ENCODE measurements at places on chromosomes 12 and 14. TPM values are rescaled to one million over a fixed set of nuclear protein-coding genes. Genes with fewer than 3 reads are reported as not detected.

Gene GPRC5D
- total RNA-seq = not detected

Gene SERPINA4
- not detected for total RNA-seq

Gene CCDC175
- total RNA-seq = not detected

Gene KRT8
- total RNA-seq = 13.3 TPM

Gene LIMA1
- 14.9 TPM for total RNA-seq

Gene AGAP2
- total RNA-seq = 43.2 TPM

Gene VRTN
- 0.09 TPM for total RNA-seq

Gene NFATC4
- 0.44 TPM for total RNA-seq

Gene RD3L
- not detected for total RNA-seq

Gene PTPRO
- 6.3 TPM for total RNA-seq

Gene AMHR2
- total RNA-seq = not detected

Gene IKZF4
- 7.5 TPM for total RNA-seq

Gene ZFHX2
- 0.28 TPM for total RNA-seq

Gene SAMD15
- not detected for total RNA-seq

Gene TMEM119
- total RNA-seq = 2.0 TPM

Gene BIN2
- total RNA-seq = 202 TPM

Gene RILPL2
- total RNA-seq = 6.0 TPM

Gene CLEC2A
- not detected for total RNA-seq

Gene SLC25A21
- not detected for total RNA-seq

Gene GALNT6
- 19.6 TPM for total RNA-seq

Gene PIWIL1
- not detected for total RNA-seq

Gene SYCP3
- 0.91 TPM for total RNA-seq

Gene IGF1
- total RNA-seq = not detected

Gene SPIC
- not detected for total RNA-seq

Gene KSR2
- total RNA-seq = 0.09 TPM

Gene LHX5
- not detected for total RNA-seq

Gene PDZRN4
- not detected for total RNA-seq

Gene PDE3A
- total RNA-seq = 0.03 TPM

Gene CMAS
- total RNA-seq = 18.6 TPM

Data from T-cell (primary cell).